ENCODE measurements at places on chromosomes 7 and 10.

DNA sequence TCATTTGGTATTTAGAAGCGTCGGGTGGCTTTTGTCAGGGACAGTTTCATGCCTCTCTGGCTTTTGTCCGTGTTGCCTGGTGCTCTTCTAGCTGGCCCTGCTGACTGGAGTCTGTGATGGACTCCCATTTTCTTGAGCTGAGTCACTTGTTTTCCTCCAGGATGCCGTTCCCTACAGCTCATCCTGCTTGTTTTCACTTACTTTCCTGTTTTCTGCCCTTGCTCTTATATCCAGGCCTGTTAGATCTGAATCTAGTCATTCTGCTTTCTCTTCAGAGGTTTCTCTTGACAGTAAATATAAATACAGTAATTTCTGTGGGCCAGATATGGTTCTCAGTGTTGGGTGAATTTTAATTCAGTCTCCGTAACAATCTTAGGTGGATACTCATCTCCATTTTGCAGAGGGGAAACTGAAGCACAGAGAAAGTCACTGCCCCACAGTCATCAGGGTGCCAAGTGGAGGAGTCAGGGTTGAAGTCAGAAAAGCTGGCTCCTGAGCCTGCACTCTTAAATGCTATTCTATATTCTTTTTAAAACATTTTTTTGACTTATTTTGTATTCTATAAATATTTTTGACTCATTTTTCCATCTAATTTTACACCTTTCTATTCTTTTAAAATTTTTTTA is 85.4 kb downstream of the CCNY start:
- DNase-seq = no peak

- no peak for DNase-seq
These were observed 1189.6 kb upstream of the C7orf33 start for GRCh38 chr7:147400925-147401324.

DNA sequence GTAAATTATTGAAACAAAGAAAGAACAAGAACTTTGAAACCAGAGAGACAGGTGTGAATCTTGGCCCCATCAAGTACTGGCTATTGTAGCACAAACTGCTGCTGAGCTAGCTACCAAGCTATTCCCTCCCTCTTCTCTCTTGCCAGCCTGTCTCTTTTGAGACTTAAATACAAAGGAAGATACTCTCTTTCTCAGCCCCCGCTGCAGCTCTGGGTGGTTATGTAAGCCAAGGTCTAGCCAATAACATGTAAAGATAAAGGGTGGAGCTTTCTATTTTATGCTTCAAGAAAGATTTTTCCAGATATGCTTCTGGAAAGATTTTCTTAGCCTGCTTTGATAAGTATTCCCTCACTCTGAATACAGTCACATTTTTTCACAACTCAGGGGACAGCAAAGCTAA is 17.2 kb downstream of the BAZ1B start:
- DNase-seq = no peak

- DNase-seq = no peak
These were observed 48.5 kb upstream of the LMTK2 start for GRCh38 chr7:98058186-98058585.

- no peak for DNase-seq
These were observed 50.3 kb upstream of the CHST15 start for GRCh38 chr10:124143721-124144120.

Data from GF-D8 (cell line).